ENCODE measurements at places on chromosomes 12 and 14.

DNA sequence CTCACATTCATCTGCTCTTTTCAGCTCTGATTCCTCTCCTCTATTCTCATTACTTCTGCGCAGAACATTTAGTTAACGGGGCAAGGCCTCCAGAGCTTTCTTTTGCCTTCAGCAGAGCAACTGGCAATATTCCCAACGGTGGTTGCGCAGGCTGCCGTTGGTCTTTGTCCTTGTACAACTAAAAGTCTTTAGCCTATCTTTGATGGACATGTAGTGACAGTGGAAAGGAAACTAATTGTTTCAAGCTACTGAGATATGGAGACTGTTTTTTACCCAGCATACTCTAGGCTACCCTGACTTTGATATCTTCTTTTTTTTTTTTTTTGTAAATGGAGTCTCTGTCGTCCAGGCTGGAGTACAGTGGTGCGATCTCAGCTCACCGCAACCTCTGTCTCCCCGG, 12.6 kb downstream of the R3HDM2 start:
- DNase-seq: no peak

GRCh38 chr14:59301354-59301753, 112.9 kb downstream of the DAAM1 start:
- DNase-seq: no peak

- no peak for DNase-seq
Measured at GRCh38 chr12:124636138-124636978, 68.9 kb upstream of the NCOR2 start.

GRCh38 chr12:19130224-19131024, 891 bp downstream of the PLEKHA5 start:
- DNase-seq: peak; percentile 46

DNA sequence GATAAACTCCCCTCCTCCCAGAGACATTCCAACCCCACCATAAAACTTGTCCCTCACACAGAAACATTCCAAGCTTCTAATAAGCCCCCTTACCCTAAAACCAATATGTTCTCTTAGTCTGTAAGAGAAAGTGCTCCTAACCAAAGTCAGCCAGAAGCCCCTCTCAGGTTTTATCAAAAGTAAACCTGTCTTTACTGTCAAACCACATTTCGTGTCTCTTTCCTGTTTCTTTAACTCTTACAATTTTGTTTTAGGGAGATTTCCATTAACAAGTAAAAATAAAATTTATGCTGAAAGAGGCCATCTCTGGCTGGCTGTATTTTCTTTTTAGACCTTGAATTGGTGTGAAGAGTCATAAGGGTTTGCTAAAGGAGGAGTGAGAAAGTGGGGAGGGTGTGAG, 29.8 kb upstream of the CAPRIN2 start:
- DNase-seq: no peak

GRCh38 chr12:2647186-2647585, 147.6 kb upstream of the FKBP4 start:
- no peak for DNase-seq

- DNase-seq: no peak
Measured at GRCh38 chr14:56858422-56858821, 48.1 kb upstream of the OTX2 start.

DNA sequence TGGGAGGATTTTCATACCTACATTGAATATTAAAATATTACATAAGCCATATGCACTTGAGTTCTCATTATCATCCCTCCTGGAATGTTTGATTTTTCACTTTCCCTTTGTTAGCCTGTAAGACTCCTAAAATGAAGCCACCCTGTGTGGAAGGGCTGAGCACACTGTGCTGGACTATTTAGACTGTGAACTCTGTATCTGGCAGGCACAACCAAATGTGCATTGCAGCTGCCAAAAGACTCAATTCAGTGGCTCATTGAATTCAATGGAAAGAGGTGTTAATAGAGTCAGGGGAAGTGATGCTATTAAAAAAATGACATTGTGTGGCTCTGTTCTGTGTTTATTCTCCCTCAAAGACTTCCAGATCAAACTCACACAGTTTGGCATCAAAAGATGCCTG, 111.1 kb downstream of the SMOC1 start:
- no peak for DNase-seq

DNA sequence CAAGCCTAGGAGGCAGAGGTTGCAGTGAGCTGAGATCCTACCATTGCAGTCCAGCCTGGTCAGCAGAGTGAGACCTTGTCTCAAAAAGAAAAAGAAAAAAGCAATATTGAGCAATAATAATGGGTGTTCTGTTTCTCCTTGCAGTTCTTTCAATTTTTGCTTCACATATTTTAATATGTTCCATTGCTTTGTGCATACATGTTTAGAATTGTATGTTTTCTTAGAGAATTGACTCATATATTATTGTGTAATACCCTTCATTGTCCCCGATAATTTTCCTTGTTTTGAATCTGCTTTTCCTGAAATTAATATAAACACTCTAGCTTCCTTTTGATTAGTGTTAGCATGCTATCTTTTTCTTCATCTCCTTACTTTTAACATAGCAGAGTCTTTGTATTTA, 138.4 kb upstream of the NPAS3 start:
- no peak for DNase-seq

GRCh38 chr14:70888681-70889175, 18.5 kb upstream of the PCNX1 start:
- DNase-seq: peak; percentile 66

- peak; percentile 60 for DNase-seq
Measured at GRCh38 chr12:66047411-66048021, 83.0 kb downstream of the LLPH start.

DNA sequence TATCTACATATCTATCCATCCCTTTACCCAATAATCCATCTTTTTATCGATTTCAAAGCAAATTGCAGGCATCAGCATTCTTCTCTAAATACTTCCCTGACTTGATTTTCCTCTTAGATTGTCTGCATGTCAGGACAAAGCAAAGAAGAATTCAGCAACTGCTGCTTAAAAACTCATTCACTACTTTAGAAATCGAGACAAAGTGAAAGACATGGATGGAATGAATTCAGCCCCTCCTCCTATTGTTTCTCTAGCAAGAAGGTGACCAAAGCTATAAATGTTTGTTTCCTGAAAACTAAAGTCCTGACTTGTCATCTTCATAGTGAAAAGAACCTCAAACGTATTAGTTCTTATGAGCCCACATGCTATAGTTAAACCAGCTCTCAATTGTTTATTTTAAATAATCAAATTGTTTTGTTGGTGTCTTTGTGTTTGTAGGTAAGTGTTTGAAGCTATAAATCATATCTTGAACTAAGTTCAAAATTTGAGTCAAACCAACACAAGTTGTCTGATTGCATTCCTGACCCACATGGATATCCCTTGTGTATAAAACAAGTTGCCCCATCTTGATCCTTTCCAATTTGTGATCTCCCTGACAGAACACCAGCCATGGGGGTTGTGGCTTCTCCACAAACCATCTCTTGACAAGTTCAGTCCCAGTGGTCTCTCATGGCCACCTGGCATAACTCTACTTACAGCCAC, 58.6 kb upstream of the ARHGAP5 start:
- DNase-seq: no peak

DNA sequence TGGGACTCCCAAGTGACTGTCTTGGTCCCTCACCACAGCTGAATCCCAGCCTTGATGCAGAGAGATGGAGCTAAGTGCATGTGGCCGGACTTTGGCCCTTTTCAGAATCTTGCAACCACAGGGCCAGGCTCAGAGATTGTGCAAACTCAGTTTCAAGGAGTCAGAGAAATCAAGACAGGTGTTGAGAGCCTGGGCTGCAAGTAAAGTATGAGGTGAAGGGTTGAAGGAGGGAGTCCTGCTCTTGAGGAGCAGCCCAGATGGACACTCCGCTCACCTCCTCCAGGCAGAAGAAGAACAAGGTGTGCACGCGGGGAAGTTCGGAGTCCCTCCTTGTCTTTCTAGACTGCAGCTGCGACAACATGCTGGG, 6.3 kb upstream of the BMP4 start:
- no peak for DNase-seq

- no peak for DNase-seq
Measured at GRCh38 chr12:88650715-88651114, 70.4 kb upstream of the KITLG start.

GRCh38 chr14:50763382-50764007, 67.5 kb downstream of the NIN start:
- DNase-seq: peak; percentile 86

GRCh38 chr12:71045781-71046180, 112.0 kb downstream of the TSPAN8 start:
- DNase-seq: peak; percentile 40

DNA sequence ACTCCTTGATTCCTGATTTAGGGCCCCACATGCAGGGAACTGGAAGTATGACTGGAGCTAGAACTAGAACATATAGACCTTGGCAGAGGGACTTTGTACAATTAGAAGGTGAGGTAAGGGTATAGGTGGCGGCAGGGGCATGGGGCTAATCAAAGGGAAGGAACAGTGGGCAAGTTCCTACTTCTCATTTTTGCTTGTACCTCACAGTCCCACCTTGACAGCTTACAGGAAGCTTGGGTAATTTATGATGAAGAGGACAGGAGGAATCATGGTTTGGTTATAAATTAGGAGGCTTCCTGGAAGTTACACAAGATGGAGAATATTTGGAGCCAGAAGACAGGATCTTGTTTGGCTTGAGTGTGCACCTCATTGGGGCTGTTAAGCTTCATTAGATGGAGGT, 33.4 kb downstream of the SUSD6 start:
- no peak for DNase-seq

DNA sequence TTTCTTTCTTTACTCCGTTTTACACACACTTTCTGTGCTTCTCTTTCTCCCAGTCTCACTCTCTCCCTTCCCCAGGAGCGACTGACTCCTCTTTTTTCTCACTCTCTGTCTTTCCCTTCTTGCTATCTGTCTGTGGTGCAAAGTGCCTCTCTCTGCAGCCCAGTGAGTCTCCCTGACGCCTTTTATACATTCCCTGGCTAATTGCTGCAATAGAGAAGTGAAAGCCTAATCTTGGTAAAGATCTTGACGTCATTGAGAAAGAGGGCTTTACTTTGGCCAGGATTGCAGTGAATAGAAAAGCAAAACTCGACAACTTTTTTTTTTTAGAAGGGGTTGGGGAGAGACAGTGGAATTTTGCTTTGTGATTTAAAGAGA, 706 bp upstream of the DIO2 start:
- DNase-seq: peak; percentile 47

DNA sequence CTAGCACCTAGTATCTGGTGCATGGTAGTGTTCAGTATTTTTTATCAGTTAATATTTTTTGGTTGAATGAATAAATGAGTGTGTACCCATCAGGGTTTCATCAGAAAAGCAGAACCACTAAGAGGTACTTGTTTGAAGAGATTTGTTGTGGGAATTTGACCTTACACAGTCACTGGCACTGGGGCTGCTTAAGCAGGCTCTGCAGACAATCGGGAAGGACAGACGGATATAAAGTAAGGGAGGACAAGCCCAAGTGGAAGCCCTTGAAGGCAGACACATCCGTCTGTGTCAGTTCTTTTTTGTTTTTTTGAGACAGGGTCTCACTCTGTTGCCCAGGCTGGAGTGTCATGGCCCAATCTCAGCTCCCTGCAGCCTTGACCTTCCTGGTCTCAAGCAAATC, 38.7 kb downstream of the CD9 start:
- DNase-seq: no peak

DNA sequence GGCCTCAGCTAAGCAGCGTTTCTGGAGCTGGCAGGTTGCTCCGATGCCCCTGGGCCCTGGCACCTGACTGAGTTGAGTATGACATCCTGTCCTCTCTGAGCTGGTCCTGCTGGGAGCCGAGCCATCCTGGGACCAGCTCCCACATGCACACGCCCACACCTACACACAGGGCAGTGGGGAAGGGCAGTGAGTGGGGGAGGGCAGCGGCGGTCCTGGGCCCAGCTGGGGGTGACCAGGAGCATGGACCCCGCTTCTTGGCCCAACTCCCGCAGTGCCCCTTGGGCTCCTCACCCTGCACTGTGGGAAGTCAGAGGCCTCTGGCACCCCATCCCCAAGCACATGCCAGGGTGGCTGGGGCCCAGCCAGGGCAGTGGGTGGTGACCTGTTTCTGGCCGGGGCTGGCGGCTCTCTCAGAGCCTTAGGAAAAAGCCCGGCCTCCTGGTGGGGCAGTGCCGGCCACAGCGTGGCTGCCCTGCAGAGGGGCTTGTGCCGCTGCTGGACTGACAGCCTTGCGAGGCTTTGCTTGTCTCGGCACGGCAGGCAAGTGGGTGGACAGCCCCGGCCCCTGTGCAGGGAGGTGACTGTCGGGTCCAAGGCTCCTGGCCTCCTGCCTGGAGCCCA, 5.9 kb upstream of the CRIP2 start:
- DNase-seq: no peak

DNA sequence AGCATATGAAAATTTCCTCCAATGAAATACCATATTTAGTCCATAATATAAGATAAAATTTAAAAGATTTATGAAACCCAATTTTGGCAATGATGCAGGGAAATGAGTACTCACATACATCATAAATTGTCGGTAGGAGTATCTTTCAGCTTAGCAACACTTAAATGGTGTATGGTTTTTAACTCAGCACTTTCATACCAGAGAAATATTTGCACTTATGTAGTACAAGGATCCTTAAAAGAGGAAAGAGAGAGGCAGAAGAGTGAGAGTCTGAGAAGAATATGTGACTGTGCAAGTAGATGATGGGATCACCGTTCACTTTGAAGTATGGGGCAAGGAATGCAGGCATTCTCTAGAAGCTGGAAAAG, 379.3 kb upstream of the DCN start:
- no peak for DNase-seq

DNA sequence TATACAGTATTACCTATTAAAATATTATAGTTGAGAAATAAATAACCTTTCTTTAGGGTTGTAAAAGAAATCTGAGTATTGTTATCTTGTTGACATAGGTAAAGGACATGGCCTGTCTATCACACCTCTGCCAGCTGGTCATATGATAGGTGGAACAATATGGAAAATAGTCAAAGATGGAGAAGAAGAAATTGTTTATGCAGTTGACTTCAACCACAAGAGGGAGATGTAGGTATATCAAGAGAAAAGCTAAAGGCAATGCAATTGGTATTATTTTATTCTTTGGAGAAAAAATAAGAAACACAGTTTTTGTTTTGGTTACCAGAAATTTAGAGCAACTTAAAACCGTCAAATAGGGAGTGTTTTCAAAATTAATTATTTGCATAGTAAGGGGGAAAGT, 13.5 kb downstream of the CPSF2 start:
- DNase-seq: peak; percentile 68

- DNase-seq: no peak
Measured at GRCh38 chr12:2288875-2289274, 236.1 kb downstream of the CACNA1C start.
